ENCODE measurements at places on chromosomes 2 and 18.
A peak's percentile ranks its signal among the peaks of the same experiment; 100 is the strongest.

GRCh38 chr2:62966991-62967390 lies 83.6 kb upstream of the OTX1 start:
- no peak for DNase-seq

- DNase-seq, result no peak
Observed at GRCh38 chr2:112627060-112628040, 18.4 kb upstream of the SLC20A1 start.

DNA sequence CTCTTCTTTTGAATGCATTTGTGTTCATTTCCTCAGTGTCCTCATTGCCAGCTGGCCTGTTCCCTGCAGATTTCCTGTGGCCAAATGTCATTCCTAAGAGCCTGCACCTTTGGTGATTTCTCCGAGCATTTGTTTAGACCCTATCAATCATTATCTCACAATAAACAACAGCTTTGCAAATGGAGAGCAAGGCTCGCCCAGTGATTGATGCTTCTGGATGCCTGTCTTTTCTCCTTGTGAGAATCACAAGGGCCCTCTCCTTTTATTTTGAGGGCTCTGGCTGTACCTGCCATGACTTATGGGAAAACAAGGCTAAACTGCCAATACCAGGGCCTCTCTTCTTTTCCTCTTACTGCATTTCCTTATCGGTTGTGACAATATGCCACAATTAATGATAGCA lies 1454.4 kb upstream of the CELF4 start:
- no peak for DNase-seq

DNA sequence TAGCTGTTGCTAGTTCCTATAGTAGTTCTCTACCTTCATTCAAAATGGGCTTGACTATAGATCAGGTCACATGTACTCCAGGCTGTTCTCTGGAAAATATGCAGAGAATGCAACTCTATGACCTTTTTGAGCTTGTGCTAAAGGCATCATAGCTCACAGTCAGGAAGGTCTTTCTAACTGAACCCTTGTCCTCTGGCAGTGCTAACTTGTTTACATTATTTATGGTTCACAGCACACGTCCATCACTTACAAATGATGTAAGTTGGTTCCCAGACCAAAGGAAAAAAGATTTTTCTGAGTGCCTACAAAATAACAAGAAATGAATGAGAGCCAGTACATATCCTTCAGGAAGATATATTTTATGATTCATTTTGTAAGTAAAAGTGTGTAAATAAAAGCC lies 236.1 kb downstream of the GCA start:
- no peak for DNase-seq

DNA sequence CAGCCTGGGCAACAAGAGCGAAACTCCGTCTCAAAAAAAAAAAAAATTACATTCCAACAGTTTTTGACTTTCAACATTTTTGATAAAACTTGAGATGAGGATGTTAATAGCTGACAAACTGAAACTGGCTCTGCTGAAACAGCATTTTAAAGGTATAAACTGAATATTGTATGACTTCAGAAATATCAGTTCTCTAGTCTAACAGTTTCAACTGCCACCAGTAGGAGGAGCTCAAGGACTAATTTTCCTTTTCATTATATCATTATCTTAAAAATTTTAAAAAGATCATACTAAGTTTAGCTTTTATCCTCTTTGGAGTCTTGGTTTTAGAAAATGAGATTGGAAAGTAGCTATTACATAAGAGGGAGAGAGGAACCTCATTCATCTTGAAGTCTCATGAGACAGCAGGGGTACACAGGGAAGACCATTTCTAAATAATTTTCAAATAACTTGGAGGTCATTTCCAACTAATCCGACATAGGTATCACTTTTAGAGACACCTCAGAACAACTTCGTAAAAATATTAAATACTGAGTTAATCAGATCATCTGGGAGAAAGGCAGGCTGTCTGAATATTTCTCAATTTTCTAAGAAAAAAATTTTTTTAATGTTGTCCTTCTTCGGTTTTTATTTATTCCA lies 37.6 kb upstream of the MCM6 start:
- DNase-seq, result no peak

GRCh38 chr2:201138401-201138970 lies 22.5 kb downstream of the CFLAR start:
- no peak for DNase-seq

DNA sequence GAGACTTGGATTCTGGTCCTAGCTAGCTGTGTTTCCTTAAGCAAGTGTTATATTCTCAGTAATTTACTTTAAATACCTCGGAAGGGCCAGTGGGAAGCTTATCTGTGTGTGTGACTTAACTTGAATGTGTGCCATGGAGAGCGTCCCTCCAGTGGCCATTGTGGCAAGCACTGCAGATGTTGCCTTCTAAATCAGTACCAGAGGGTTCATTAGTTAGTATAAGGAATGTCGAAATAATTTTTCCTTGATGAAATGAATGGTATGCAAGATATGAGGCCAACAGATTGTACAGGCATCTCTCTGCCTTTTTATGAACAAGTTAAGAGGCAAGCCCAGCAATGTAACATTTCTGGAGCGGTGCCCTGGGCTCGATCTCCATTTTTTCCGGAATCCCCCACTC lies 52.0 kb downstream of the FBXO36 start:
- no peak for DNase-seq

GRCh38 chr2:79041032-79041448 lies 15.5 kb downstream of the REG3G start:
- DNase-seq, result peak; percentile 1

- no peak for DNase-seq
Observed at GRCh38 chr2:38685116-38685735, 19.3 kb downstream of the GALM start.

- DNase-seq, result no peak
Observed at GRCh38 chr2:16713011-16713423, 47.4 kb upstream of the CYRIA start.

GRCh38 chr18:8106603-8107002 lies 502.6 kb upstream of the RAB12 start:
- no peak for DNase-seq

Measured in NCI-H1105 (cell line).